Fibroblast of the aortic adventitia (primary cell): ENCODE measurements at places on chromosomes 2 and 18. TPM values are rescaled to one million over a fixed set of nuclear protein-coding genes. Genes with fewer than 3 reads are reported as not detected.

CROCC2 gene
- under 0.01 and 0.41 TPM in 2 replicates for total RNA-seq

CKAP2L gene
- total RNA-seq, result 2.7 and 26.4 TPM in 2 replicates

DQX1 gene
- 0.27 TPM in 1 of 2 replicates, not detected in the other for total RNA-seq

ODC1 gene
- 41.4 and 129 TPM in 2 replicates for total RNA-seq

ABCB11 gene
- total RNA-seq, result not detected in 2 replicates

ZNF892 gene
- 4.9 and 7.3 TPM in 2 replicates for total RNA-seq

C1QL2 gene
- total RNA-seq, result not detected in 2 replicates

GALR1 gene
- total RNA-seq, result under 0.01 TPM in 1 of 2 replicates, not detected in the other

ATP8B1 gene
- total RNA-seq, result 11.2 and 80.4 TPM in 2 replicates

CFC1 gene
- total RNA-seq, result not detected in 2 replicates

KCNF1 gene
- not detected in 2 replicates for total RNA-seq

RAX gene
- total RNA-seq, result not detected in 2 replicates

GAL3ST2 gene
- total RNA-seq, result 0.25 TPM in 1 of 2 replicates, not detected in the other

RBM44 gene
- 0.27 and 0.65 TPM in 2 replicates for total RNA-seq

ASTL gene
- total RNA-seq, result not detected in 2 replicates

MIB1 gene
- 47.0 and 111 TPM in 2 replicates for total RNA-seq

FAM110C gene
- total RNA-seq, result not detected in 2 replicates

TRAF3IP1 gene
- 8.4 and 15.9 TPM in 2 replicates for total RNA-seq

ZNF396 gene
- total RNA-seq, result 2.0 and 2.4 TPM in 2 replicates

CTNNA2 gene
- 0.36 TPM in 1 of 2 replicates, not detected in the other for total RNA-seq

CPLX4 gene
- 0.49 TPM in 1 of 2 replicates, not detected in the other for total RNA-seq

ALKAL2 gene
- 1.3 TPM in 1 of 2 replicates, not detected in the other for total RNA-seq

CXCR4 gene
- 0.27 and 1.2 TPM in 2 replicates for total RNA-seq

C2orf78 gene
- total RNA-seq, result not detected in 2 replicates

TRABD2A gene
- 0.33 and 1.6 TPM in 2 replicates for total RNA-seq

DSEL gene
- 18.5 and 108 TPM in 2 replicates for total RNA-seq

SPRED2 gene
- total RNA-seq, result 11.9 and 20.6 TPM in 2 replicates

IL1A gene
- total RNA-seq, result 0.90 TPM in 1 of 2 replicates, not detected in the other

CD8A gene
- not detected in 2 replicates for total RNA-seq

MBD5 gene
- total RNA-seq, result 41.4 and 47.0 TPM in 2 replicates

LRATD1 gene
- total RNA-seq, result 0.08 and 0.36 TPM in 2 replicates

TUBA3E gene
- total RNA-seq, result not detected in 2 replicates

C2orf15 gene
- not detected in 2 replicates for total RNA-seq

SMYD1 gene
- not detected in 2 replicates for total RNA-seq

PLEKHB2 gene
- total RNA-seq, result 43.3 and 57.0 TPM in 2 replicates

TMEM163 gene
- total RNA-seq, result not detected in 2 replicates

TLX2 gene
- not detected in 2 replicates for total RNA-seq

STARD6 gene
- not detected in 2 replicates for total RNA-seq

CCT7 gene
- 195 and 196 TPM in 2 replicates for total RNA-seq

BMP10 gene
- total RNA-seq, result not detected in 2 replicates

RAPGEF4 gene
- 1.3 and 54.4 TPM in 2 replicates for total RNA-seq

LCT gene
- not detected in 2 replicates for total RNA-seq

ERFE gene
- total RNA-seq, result 2.8 and 3.4 TPM in 2 replicates
